ENCODE measurements at places on chromosomes 3 and 15. TPM values are rescaled to one million over a fixed set of nuclear protein-coding genes. Genes with fewer than 3 reads are reported as not detected.

GRCh38 chr3:111850537-111850936, 8.5 kb upstream of the PHLDB2 start:
- no peak for DNase-seq

Gene GPR62
- 0.12 TPM for total RNA-seq

Gene MINAR1
- 1.9 TPM for total RNA-seq

Gene CIDEC
- not detected for total RNA-seq

GRCh38 chr3:95120921-95121320, 1058.1 kb downstream of the NSUN3 start:
- no peak for DNase-seq

DNA sequence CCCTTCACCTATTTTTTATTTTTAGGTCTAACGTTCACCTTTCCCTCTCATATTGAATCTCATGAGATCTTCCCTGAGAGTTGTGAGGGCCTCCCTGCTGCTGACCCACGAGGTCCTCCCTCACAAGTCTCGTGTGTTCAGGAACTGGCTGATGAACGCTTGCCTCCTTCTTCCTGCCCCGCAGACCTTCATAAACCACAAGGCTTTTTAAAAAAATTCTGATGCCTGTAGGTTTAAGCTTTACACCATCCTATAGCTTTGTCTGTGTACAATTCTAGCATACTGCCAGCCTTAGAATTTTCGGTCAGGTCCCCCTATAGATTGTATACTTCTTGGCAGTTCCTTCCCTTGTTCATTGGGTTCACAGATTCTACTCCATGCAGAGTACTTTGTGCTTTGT, 50.5 kb downstream of the CHST2 start:
- DNase-seq, result no peak

GRCh38 chr15:98813951-98814350, 165.6 kb downstream of the IGF1R start:
- no peak for DNase-seq

DNA sequence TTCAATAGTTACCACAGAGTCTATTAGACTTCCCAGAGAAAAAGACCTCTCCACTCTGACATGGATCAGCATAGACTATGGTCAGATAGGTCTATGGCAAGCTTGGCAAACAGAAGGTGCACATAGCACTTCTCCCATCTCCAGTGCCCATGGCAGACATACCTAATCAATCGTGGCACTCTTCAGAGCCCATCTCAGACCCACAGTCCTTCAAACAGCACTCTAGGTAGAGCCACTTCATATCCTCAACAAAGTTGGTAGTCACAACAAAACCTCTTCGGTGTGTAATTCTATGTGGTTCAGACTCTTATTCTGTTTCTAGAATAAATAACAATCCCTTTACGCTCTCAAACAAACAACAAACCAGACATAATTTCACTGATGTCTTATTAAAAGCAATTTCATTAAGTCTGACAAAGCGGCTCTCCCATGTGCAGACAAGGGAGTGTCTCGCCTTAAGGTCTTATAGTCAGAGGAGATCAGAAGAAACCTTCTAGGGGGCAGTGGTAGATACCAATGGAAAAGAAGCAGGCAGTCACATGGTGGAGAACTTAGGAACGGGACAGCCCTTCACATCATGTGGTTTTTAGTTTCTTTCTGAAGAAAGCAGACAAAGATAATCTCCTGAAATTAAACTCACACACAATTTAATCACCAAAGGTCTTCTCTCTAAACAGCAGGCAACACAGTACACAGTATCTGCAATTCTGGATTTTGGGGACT, 483.4 kb downstream of the FOXP1 start:
- no peak for DNase-seq

DNA sequence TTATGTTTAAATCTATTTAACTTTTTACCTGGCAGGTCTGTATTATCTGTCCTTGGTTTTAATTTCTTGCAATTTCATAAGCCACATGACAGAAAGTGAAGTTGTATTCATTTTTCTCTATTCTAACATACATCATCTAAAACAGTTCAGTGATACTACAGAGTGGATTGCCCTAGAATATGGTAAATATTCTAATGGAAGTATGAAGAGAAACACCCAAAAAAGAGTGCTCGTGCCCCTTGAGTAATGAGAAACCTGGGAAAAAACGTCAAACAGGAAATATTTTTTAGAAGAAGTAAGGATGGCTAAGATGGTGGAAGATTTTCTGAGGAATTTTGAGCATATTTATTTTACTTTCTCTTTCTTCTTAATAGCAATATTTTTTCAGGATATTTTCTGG, 261.1 kb upstream of the CBLB start:
- no peak for DNase-seq

- DNase-seq, result no peak
Measured at GRCh38 chr15:79816571-79816970, 80.2 kb downstream of the MTHFS start.

DNA sequence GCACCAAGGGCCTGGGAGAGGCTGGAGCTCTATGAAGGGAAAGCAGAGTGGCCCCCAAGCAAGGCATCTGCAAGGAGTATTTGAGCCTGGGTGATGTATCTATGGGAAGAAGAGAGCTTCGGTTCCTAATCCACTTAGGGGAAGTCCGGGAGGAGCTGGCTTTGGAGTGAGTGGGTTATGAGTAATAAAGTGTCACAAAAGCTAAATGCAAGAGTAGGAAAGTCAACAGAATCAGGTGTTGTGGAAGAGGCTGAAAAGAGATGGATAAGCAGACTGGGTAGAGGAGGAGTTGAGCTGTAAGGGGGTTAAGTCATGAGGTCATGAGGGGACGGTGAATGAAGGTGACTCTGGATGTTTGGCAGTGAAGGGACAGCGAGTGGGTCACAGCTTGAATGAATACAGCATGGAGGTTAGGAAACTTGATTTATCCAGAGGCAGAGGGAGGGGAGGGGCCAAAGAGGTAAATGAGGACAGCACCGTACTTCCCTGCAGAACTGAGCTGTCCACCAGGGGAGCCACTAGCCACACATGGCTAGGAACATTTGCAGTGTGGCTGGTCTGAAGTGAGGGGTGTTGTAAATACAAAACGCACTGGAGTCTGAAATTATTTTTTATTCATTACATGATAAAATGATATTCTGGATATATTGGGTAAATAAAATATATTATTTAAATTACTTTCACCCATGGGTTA, 83.3 kb downstream of the ADCY5 start:
- peak; percentile 19 for DNase-seq

- no peak for DNase-seq
Measured at GRCh38 chr3:17709236-17709810, 33.1 kb downstream of the TBC1D5 start.

GRCh38 chr15:31017311-31017710, 25.9 kb upstream of the MTMR10 start:
- no peak for DNase-seq

GRCh38 chr15:101070502-101071273, 151.5 kb downstream of the LRRK1 start:
- DNase-seq, result no peak

Measured in progenitor cell of endocrine pancreas (in vitro differentiated cells).